ENCODE measurements at places on chromosomes 3 and 15. TPM values are rescaled to one million over a fixed set of nuclear protein-coding genes. Genes with fewer than 3 reads are reported as not detected.

Gene DNAH12
- not detected for polyA plus RNA-seq

GRCh38 chr15:98612490-98613110, 35.7 kb upstream of the IGF1R start:
- no peak overlapping the region for H3K27ac ChIP-seq
- H3K27me3 ChIP-seq = peaks cover 7% of the 10 kb centered on the region
- H3K4me1 ChIP-seq = no peaks in the 10 kb centered on the region

DNA sequence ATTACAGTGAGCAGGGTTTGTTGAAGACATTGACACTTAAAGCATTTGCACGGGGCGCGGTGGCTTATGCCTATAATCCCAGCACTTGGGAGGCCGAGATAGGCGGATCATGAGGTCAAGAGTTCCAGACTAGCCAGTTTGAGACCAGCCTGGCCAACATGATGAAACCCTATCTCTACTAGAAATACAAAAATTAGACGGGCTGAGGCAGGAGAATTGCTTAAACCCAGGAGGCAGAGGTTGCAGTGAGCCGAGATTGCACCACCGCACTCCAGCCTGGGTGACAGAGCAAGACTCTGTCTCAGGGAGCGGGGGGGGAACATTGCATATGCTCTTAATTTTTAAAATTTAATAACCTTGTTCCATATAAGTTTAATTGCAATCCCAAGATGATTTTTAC, 11.9 kb downstream of the STT3B start:
- H3K27me3 ChIP-seq = no peaks in the 10 kb centered on the region
- no peak overlapping the region for H3K4me3 ChIP-seq
- no peak overlapping the region for H3K27ac ChIP-seq
- H3K4me1 ChIP-seq = peaks cover 43% of the 10 kb centered on the region

Gene MNS1
- polyA plus RNA-seq = 0.98 TPM

DNA sequence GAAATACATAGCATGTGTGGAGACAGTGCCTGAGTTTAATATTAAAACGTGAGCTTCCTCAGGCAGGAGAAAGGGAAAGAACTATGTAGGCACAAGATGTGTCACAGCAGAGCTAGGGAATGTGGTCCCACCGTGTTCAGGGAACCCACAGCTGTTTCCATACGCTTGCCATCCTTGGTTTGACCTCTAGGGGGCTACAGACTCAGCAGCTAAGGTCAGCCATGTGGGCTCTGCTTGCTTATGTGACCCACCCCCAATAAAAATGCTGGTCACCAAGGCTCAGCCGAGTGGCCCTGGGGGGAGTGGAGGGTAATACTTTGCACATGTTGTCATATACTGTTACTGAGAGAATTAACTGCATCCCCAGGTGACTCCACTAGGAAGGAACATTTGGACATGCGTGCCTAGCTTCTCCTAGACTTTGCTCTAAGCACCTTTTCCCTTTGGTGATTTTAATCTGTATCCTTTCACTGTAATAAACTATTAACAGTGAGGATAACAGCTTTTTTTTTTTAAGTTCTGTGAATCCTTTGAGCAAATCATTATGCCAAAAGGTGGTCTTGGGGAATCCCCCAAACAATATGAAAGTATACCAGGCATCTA, 3.3 kb downstream of the TUBGCP5 start:
- DNase-seq = peak; percentile 21
- no peak overlapping the region for H3K27ac ChIP-seq
- peaks cover 20% of the 10 kb centered on the region for H3K36me3 ChIP-seq
- peak overlapping the region; percentile 67 for H3K4me3 ChIP-seq
- no peaks in the 10 kb centered on the region for H3K27me3 ChIP-seq
- peaks cover 16% of the 10 kb centered on the region for H3K4me1 ChIP-seq

GRCh38 chr3:12334786-12335185, 45.9 kb downstream of the PPARG start:
- H3K36me3 ChIP-seq = no peaks in the 10 kb centered on the region
- DNase-seq = no peak
- H3K27me3 ChIP-seq = peaks cover 7% of the 10 kb centered on the region
- no peak overlapping the region for H3K27ac ChIP-seq

GRCh38 chr3:63654211-63654610, 1.7 kb downstream of the SNTN start:
- H3K4me1 ChIP-seq = no peaks in the 10 kb centered on the region
- no peaks in the 10 kb centered on the region for H3K27me3 ChIP-seq
- no peak overlapping the region for H3K4me3 ChIP-seq
- H3K36me3 ChIP-seq = no peaks in the 10 kb centered on the region

DNA sequence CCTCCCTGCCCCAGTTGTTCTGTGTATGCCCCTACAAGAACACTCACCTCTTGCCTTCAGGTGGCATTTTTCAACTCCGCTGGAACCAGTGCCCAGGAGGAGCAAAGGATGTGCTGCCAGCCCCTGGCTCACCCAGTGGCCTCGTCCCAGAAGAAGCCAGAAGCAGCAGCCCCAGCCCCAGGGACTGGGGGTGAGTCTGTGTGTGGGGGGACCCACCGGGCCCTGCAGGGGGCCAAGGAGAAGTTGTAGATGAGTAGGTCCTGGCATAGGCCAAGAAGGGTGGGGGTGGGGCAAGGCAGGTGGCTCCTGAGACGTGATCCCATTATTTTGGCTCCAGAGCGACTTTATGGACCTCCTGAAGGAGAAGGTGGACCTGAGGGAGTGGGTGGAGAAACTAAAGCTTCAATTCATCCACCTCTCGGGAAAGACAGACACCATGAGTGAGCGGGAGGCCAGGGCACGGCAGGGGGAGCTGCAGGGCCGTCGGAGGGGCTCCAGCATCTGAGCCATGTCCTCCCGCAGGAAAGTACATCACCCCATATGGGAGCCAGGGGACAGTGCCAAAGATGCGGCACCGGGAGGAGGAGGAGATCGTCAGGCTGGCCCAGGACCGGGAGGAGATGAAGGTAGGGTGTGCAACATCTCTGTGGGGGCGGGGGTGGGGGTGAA, 29.3 kb downstream of the NGRN start:
- H3K27me3 ChIP-seq = no peaks in the 10 kb centered on the region
- peaks cover 11% of the 10 kb centered on the region for H3K4me1 ChIP-seq
- no peak for DNase-seq
- H3K36me3 ChIP-seq = no peaks in the 10 kb centered on the region
- peak overlapping the region; percentile 11 for H3K27ac ChIP-seq

GRCh38 chr3:156587760-156588069, 32.8 kb upstream of the SSR3 start:
- H3K4me1 ChIP-seq = no peaks in the 10 kb centered on the region
- no peak overlapping the region for H3K27ac ChIP-seq
- no peak for DNase-seq
- no peaks in the 10 kb centered on the region for H3K36me3 ChIP-seq

DNA sequence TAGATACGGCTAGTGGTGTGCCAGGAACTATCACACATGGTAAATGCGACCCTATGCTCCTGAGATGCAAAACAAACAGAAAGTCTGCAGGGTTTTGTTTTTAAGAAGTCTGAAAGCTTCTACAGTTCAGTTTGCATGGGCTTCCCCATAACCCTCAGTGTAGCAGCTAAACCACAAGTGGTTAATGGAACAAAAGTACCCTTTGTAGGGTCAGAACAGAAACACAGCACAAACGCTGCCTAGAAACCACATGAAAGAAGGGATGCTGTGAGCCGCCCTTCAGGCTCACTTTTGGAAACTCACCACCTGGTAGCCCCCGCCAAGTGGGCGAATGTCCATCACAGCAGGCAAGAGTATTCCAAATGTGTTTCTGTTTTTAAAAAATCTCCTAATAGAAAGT, 46.2 kb downstream of the CTDSPL start:
- no peak overlapping the region for H3K4me3 ChIP-seq
- no peaks in the 10 kb centered on the region for H3K36me3 ChIP-seq

DNA sequence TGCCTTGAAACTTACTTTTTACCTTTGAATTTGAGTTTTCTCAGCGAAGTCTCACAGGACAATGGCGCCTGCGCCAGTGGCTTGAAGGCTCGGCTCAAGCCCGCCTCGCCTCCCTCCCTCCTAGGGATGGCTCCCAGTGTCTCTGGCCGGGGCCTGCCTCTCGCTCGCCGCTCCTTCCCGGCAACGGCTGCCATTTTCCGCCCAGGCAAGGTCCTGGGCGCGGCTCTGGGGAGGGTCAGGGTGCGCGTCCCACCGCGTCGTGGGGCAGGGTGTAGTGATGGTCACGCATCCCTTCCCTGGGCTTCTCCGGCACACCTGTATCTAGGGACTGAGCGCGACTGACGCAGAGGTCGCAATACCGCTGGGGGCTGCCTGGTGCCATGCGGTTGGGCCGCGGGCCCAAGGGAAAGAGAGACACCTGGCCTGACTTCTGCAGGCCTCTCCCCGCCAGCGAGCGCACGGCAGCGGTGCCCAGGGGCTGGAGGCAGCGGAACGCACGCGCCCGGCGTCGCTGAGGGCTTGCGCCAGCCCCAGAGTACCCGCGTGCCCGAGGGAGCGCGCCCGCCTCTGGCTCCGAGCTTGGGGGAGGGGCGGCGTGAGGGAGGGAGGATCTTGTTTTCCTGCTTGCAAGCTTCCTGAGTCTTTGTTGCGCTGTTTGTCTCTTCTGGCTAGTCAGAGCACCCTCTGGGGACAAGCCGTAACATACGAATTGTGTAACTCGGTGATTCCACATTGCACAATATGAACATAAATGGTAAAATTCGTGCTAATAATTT, 20.7 kb upstream of the FEM1B start:
- H3K36me3 ChIP-seq = no peaks in the 10 kb centered on the region
- peak overlapping the region; percentile 12 for H3K27ac ChIP-seq
- peak; percentile 19 for DNase-seq
- peak overlapping the region; percentile 65 for H3K4me3 ChIP-seq

Gene TUSC7
- polyA plus RNA-seq = not detected

Gene RAD54L2
- 4.7 TPM for polyA plus RNA-seq

DNA sequence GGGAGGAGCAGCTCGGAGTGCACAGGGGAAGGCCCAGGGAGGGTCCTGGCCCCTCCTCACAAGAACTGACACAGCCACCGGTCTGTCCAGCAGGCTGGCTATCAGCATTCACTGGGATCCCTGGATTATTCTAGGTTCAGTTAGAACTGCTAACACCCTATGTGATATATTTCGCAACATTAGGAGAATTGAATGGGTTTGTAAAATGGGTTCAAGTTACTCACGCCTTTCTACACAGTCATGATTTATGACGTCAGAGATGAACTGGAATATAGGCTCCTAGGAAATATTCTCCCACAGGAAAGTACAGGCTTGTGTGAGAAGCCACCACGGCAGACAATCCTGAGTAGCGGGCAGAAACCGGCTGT, 969 bp upstream of the BSN start:
- peaks cover 72% of the 10 kb centered on the region for H3K27me3 ChIP-seq
- no peak overlapping the region for H3K27ac ChIP-seq
- no peak for DNase-seq
- H3K4me1 ChIP-seq = peaks cover 6% of the 10 kb centered on the region

DNA sequence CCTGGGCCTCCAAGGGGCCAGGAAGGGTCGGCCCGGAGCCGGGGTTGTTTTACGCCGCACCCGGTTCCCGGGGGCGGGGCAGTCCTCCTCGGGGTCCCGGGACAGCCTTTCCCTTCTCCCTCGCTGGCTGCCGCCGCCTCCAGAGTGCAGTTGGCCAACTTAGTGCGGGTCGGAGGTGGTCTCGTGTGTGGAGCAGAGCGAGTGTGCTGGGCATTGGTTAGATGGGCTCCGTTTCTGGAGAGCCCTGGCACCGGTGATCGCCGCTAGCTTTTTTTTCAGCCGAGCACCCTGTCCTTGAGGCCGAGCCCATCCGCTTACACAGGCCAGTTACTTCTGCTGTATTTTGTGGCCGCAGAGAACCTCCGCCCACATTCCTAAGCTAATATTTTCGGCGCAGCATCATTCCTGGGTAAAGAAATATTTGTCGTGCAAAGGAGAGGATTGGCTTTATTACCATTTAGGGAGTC, 585 bp downstream of the KIF23 start:
- peaks cover 9% of the 10 kb centered on the region for H3K4me1 ChIP-seq
- H3K27ac ChIP-seq = no peak overlapping the region
- no peaks in the 10 kb centered on the region for H3K36me3 ChIP-seq
- H3K27me3 ChIP-seq = peaks cover 11% of the 10 kb centered on the region
- DNase-seq = peak; percentile 2

DNA sequence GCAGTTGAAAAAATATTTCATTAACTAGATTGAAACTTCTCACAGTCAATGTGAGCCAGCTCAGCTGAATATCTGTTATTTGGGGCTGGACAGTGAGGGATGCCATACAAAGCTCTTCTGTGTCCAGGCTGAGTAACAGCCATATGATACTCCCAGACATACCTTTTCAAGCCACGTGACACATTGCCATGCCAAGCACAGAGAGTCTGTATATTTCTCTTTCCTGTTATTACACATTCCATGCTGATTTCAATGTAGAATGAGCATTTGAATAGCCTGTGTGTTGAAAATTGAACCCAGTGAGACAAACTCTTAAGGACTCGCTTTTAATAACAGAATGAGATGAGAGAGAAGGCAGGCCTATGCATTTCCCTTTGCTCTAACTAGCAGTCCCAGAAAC, 334.7 kb upstream of the RASGRP1 start:
- H3K4me1 ChIP-seq = no peaks in the 10 kb centered on the region
- H3K36me3 ChIP-seq = no peaks in the 10 kb centered on the region
- H3K27ac ChIP-seq = no peak overlapping the region
- no peak overlapping the region for H3K4me3 ChIP-seq
- peaks cover 2% of the 10 kb centered on the region for H3K27me3 ChIP-seq

Gene KCNAB1
- polyA plus RNA-seq = 0.30 TPM
